ENCODE measurements at places on chromosomes 11 and 22.

DNA sequence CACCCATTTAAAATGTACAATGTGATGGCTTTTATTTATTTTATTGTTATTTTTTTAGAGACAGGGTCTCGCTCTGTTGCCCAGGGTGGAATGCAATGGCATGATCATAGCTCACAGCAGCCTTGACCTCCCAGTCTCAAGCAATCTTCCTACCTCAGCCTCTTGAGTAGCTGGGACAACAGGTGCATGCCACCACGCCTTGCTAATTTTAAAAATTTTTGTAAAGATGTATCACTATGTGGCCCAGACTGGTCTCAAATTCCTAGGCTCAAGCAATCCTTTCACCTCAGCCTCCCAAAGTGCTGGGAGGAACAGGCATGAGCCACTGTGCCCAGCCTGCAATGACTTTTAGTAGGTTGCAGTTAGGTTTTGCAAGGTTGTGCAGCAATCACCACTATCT lies 14.3 kb downstream of the CLDN5 start:
- DNase-seq: no peak

- no peak for DNase-seq
Observed at GRCh38 chr11:19766206-19766605, 53.6 kb downstream of the NAV2 start.

GRCh38 chr11:60936467-60937143 lies 12.3 kb downstream of the TMEM132A start:
- no peak for DNase-seq

DNA sequence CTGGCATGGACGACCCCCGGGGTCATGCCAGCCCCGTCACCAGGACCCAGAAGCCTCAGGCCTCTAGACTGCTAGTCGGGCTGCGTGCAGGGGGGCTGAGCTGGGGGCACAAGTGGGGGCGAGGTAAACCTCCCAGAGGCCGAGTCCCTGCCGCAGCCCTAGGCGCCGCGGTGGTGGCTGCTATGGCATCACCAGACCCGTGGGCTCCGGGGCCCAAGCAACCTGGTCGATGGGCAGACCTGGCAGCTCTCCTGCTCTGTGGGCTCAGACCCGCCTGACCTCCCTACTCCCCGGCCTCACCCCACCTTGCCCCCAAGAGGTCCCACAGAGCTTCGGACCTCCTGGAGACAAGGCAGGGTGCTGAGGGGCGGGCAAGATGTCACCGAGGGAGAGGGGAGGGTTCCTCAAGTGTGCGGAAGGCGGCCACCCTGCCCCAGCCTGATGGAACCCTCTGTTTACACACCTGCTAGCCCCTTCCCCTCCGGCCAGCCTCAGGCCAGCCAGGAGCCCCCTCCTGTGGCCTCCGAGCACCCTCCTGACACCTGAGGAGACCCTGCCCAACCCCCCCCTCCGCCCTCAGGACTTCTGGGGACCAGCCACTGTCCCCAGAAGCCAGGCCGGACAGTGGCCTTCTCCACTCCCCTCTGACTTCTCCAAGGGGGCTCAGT lies 9.4 kb downstream of the IGF2 start:
- no peak for DNase-seq

DNA sequence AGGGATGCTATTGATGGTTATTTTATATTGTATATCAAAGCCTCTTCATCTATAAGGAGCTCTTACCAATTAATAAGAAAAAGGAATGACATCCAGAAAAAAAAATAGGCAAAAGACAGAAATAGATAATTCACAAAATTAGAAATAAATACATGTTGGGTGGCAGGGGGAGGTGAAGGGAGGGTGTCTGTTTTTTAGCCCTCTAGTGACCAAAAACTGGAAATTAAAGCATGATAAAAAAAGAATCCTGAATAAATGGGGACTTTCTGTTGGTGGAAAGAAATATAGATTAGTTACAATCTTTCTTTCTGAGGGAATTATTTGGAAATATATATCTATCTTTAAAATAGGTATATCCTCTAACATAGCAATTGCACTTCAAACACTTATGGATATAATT lies 42.0 kb upstream of the TTC36 start:
- no peak for DNase-seq

- no peak for DNase-seq
Observed at GRCh38 chr11:97739932-97740800, 1280.6 kb upstream of the CNTN5 start.

- DNase-seq: no peak
Observed at GRCh38 chr11:129955282-129955681, 47.4 kb downstream of the PRDM10 start.

DNA sequence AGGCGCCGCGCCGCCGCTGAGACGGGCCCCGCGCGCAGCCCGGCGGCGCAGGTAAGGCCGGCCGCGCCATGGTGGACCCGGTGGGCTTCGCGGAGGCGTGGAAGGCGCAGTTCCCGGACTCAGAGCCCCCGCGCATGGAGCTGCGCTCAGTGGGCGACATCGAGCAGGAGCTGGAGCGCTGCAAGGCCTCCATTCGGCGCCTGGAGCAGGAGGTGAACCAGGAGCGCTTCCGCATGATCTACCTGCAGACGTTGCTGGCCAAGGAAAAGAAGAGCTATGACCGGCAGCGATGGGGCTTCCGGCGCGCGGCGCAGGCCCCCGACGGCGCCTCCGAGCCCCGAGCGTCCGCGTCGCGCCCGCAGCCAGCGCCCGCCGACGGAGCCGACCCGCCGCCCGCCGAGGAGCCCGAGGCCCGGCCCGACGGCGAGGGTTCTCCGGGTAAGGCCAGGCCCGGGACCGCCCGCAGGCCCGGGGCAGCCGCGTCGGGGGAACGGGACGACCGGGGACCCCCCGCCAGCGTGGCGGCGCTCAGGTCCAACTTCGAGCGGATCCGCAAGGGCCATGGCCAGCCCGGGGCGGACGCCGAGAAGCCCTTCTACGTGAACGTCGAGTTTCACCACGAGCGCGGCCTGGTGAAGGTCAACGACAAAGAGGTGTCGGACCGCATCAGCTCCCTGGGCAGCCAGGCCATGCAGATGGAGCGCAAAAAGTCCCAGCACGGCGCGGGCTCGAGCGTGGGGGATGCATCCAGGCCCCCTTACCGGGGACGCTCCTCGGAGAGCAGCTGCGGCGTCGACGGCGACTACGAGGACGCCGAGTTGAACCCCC lies 798 bp downstream of the BCR start:
- DNase-seq: no peak

DNA sequence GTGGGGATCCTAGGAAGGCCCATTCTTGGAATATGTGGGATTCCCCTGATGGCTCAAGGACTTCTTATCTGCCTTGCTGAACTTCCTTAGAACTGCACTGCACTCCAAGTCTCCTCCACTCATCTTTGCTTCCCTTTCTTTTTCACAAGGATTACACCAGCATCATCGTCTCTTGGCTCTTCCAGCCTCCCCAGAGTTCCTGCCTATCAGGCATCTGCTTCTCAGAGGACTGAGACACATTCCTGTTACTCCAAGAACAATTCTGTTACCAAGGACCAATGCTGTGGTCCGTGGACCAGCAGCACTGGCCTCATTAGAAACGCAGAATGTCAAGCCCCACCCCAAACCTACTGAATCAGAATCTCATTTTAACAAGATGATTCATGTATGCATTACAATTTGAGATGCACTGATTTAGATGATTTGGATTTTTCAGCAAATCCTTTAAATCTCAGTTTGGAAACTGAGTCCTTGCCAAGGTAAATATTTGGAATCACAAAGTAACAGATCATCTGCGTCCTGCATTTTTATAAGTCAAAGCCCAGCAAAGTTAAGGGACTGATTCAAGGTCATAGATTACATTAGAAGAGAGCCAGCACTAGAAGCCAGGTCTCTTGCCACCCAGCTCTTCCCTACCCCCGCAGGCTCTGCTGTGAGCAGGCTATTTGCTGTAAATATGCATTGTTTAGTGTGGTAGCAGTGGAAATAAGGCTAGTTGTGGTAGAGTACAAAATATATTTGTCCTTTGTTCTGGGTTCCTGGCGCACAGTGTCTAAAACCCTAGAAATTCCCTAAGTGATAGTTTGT lies 110.9 kb downstream of the SWAP70 start:
- no peak for DNase-seq

- no peak for DNase-seq
Observed at GRCh38 chr11:69006816-69007215, 6.2 kb downstream of the MRGPRF start.

DNA sequence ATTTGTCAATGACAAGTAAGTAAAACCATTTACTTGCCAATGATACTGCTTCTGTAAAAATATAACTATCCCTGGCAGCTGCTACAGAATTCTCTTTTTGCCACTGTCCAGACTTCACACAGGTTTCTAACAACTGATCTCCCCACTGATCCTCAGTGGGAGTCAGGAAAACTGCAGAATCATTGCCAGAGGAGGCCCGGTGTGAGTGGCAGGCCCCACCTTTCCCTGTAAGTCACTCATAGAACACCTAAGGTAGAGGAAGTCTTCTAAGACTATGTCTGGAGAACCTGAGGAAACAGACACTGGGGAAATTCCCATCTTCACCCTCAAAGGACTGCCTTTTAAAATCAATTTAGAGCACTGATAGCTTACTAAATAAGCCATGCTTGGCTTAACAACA lies 66.3 kb downstream of the ZC3H12C start:
- no peak for DNase-seq

- no peak for DNase-seq
Observed at GRCh38 chr11:114159320-114159719, 99.8 kb downstream of the ZBTB16 start.
